ENCODE measurements at places on chromosomes 4 and X.

DNA sequence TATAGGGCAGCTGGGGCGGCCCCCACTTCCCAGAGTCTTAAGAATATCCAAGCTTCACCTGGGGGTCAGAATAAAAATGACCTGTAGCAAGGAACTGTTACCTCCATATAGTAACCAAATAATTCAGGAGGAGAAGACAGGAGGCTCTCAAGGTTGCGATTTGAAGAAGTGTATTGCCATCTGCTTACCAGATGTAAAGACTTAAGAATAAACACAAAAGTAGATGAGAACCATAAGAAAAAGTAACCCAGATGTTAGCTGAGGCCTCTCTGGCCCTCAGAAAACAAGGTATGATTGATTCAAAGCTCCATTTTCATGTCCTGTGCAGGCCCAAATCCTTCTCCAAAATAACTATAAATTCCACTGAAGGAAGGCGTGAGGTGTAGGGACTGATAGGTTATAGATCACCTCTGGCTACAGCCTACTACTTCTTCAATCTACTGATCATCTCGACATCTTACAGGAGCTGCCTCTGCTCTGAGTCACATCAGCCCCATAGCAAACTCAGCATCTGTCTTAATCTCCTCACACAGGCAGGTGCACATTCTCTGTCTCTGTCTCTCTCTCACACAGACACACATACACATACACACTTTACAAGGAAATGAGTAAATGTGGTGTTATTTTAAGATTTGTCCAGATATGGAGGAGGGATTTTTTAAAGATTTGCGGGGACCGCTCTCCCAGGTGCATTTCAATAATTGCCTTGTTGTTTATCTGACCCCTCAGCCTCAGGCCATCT, 193.9 kb upstream of the EDNRA start:
- no peak for DNase-seq

GRCh38 chr4:189786447-189786846, 154.2 kb upstream of the FRG1 start:
- no peak for DNase-seq

- DNase-seq, result no peak
These were observed 27.1 kb upstream of the STX18 start for GRCh38 chr4:4568806-4569427.

DNA sequence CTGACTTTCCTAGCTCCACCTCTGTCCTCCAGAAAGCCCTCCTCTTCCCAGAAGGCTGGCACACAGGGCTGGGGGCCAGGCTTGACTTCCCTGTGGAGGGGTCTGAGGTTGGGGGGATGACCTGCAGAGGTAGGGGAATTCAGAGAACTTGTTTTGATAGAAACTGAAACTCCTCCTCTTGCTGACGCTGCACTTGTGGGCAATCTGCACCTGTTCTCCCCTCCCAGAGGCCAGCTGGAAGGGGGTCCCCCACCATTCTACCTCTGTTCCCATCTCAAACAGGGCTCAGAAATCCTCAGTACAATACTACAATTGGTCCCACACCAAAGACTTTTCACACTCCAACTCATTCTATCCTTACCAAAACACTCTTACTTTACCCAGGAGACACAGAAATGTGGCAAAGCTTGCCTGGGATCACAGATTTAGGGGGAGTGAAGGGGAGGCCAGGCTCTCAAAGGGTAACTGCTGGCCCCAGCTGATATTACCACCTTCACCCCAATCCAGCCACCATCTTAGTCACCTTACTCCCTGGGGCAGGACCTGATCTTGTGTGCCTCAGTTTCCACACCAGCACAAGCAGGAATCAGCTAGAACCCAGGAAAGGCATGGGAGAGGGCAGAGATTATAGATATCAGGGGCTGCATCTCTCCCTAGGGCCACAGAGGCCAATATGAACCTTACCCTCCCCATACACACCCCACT, 18.5 kb downstream of the OTUD5 start:
- DNase-seq, result peak; percentile 59

- DNase-seq, result peak; percentile 71
These were observed 221.3 kb downstream of the GPAT3 start for GRCh38 chr4:83757121-83757621.

- DNase-seq, result no peak
These were observed 100.5 kb downstream of the CLNK start for GRCh38 chr4:10584042-10584441.

GRCh38 chr4:169096221-169096620, 86.2 kb upstream of the CBR4 start:
- no peak for DNase-seq

GRCh38 chrX:10570601-10571000, 49.8 kb downstream of the MID1 start:
- DNase-seq, result no peak

DNA sequence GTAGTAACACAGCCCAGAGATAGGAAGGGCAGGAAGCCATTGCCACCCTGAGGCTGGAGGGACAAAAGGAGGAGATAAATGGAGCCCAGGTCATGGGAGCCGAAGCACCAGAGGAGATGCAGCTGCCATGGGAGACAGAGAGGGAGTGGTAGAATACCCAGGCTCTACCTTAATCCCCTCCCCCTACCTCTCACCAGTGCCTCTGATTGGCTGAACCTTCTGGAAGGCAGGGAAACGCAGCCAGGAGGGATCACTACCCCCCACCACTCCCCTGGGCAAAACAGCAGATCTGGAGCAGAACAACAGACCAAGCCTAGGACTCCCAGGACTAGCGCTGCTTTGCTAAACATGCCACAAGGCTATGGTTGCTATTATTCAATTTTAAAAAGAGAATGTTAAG, 114.2 kb downstream of the ZNF827 start:
- no peak for DNase-seq

DNA sequence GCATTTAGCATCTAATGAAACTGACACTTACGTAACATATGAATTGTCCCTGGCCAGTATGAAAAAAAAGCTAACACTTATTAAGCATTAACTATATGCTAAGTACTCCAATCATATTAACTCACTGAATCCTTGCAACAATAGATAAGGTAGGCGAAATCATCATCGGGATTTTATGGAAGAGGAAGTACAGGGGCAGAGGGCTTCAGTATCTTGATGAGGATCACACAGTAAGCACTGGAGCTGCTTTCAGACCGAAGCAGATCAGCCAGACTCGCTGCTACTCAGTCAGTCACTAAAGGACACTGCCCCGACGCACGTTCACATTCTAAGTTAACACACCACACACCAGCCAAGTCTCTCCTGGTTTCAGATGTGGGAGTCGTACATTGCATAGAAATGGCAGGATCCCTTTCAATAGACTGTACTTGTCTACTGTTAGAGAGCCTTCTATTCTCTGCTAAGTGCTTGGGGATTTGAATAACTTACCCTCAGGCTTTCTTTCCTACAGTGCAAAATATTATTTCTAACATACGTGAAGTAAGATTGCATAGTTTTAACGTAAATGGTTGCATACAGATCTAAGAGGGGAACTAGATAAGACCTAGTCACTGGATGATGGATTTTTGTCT, 540.2 kb upstream of the TENM3 start:
- DNase-seq, result no peak

GRCh38 chrX:12770440-12770839, 20.8 kb upstream of the PRPS2 start:
- DNase-seq, result no peak

GRCh38 chr4:6724421-6725111, 8.6 kb downstream of the BLOC1S4 start:
- no peak for DNase-seq

DNA sequence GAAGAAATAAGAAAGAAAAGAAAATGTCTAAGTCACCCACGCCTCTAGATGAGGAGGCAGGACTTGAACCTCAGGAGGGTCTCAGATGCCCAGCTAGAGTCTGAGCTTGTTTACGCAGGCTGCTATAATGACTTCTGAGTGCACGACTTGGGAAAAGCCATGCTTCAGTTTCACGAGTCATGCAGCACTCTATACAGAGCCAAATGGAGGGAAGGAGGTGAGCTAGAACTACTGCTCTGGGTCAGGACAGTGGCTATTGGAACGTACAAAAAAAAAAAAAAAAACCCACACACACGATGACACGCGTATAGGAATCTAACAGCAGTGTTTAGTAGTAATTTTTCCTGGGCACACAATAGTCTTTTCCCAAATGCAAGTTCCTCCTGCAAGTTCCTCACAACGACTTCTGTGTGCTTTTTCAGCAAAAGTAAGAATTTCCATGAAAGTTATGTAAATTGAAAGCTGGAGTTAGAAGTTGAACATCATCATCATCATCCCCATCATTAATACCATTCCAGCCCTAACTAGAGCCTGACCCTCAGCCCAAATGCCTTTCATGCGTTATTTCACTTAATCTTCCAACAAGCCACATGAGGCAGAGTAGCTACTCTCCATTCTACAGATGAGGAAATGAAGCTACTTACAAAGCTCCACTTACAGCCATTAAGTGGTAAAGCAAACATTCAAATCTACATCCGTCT, 36.6 kb downstream of the IRF2 start:
- peak; percentile 34 for DNase-seq

DNA sequence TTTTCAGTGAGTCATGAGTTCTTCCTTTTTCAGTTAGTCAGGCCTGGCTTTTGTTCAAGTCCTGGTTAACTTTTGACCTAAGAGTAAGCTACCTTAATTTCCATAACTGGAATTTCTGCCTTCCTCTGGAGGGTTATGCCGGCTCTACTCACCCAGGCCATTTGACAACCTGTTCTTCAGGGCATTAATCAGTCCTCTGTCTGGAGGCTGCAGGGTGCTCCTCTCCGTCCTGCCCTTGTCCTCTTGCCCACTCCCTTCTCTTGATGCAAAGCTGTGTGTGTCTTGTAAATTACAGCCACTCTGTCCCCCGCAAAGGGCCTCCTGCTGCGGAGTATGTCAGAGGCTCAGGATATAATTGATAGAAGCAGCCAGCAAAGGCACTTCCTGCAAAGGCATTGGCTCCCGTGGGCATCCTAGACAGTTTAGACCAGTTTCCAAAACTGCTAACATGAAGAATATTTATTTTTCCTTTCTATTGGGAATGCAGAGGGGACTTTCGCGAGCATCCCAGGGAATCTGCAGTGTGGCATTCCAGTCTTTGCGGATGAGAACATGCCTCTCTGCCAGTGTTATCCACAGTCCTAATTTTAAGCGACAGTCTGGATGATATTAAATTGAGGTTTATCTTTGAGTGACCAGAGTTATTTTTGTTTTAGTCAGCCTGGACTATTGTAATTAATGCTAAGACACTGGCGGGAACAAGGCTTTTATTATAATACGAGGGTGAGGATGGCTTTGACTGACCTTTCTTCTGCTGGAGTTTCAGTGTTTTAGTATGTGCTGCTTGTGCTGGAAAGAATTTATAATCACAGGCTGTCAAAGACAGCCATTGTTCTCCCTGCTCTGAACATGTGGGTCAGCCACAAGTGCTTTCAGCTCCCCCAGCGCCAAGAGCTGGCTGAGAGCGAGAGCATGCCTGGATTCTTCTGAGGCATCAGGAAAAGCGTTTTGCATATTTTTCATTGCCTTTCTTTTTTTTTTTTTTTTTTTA, 74.2 kb downstream of the LIMCH1 start:
- DNase-seq, result no peak

- no peak for DNase-seq
These were observed 298.1 kb downstream of the ANKRD50 start for GRCh38 chr4:124414276-124415040.
